ENCODE measurements at places on chromosomes 5 and 9.

DNA sequence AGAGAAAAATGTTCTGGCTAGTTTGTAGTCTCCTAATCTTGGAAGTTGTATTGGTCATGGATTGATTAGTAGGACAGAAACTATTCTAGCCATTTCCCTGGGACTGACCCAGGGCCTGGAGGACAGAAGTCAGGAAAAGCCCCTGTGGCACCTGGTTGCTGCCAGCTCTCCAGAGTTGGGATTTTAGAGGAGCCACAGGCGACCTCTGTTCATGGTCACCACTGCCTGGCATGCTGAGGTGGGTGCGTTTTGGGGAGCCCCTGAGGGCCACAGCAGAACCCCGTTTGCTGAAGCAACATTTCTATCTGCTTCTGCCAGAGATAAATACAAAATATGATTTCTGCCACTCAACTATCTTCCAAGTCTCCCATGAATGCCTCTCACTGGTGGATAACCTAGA is 7.6 kb upstream of the MAPK9 start:
- no peak for DNase-seq

DNA sequence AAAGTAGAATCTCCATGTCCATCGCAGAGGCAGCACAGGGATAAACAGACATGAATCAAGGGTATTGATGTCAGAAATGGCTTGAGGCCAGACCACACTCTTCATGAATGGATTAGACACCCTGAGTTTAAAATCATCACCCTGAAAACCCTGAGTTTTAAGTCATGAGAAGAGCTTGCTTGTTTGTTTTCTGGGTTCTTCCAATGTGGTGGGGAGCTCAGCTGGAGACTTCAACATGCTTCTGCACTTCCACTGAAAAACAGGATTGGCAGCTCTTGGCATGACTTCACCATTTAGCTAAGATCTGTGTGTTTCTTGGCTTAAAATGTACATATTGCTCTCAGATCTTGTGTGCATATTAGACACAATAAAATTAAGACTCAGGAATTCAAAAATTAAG is 9.8 kb downstream of the GCNT4 start:
- no peak for DNase-seq

DNA sequence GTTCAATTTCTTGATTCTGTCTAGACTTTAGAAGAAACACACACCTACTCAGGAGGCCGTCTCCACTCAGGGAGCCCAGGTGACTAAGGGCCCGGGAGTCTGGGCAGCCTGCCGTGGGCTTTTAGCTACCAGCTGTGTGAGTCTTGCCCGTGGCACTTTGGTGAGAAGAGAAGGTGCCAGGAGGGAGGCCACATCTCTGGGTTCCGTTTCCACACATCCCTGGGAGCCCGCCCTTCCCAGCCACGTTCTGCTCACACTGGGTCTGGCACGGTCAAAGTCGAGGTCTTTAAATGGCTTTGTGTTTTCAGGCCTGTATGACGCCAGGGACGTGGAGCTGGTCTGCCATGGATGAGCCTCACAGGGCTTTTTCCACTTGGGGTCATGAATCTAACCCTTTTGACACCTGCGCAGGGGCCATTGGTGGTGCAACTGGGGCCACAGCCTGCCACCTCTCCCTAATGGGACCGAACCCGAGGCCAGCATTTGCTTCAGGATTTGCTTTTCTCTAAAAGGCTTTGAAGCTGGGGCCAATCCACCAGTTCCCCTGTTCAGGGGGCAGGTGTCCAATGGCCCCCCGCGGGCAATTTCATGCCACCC is 17.2 kb upstream of the FCN2 start:
- no peak for DNase-seq

GRCh38 chr9:81693671-81694378 is 4.5 kb upstream of the TLE1 start:
- DNase-seq = no peak

- DNase-seq = no peak
Observed at GRCh38 chr9:14023285-14023684, 290.7 kb downstream of the NFIB start.

- DNase-seq = no peak
Observed at GRCh38 chr5:72508241-72509170, 1.3 kb upstream of the ZNF366 start.

GRCh38 chr5:132492386-132493125 is 2.0 kb upstream of the IRF1 start:
- no peak for DNase-seq

GRCh38 chr5:62340392-62340791 is 34.4 kb downstream of the KIF2A start:
- no peak for DNase-seq

DNA sequence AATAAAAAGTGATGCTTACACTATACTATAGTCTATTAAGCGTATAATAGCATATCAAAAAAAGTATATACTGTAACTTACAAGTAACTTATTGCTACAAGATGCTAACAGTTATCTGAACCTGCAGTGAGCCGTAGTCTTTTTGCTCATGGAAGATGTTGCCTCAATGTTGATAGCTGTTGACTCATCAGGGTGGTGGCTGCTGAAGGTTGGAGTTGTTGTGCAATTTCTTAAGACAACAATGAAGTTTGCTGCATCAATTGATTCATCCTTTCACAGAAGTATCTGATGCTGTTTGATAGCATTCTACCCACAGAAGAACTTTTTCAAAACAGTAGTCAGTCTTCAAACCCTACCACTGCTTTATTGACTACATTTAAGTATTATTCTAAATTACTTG is 7.8 kb upstream of the C9orf40 start:
- no peak for DNase-seq

GRCh38 chr5:112647428-112647827 is 90.3 kb upstream of the APC start:
- no peak for DNase-seq

DNA sequence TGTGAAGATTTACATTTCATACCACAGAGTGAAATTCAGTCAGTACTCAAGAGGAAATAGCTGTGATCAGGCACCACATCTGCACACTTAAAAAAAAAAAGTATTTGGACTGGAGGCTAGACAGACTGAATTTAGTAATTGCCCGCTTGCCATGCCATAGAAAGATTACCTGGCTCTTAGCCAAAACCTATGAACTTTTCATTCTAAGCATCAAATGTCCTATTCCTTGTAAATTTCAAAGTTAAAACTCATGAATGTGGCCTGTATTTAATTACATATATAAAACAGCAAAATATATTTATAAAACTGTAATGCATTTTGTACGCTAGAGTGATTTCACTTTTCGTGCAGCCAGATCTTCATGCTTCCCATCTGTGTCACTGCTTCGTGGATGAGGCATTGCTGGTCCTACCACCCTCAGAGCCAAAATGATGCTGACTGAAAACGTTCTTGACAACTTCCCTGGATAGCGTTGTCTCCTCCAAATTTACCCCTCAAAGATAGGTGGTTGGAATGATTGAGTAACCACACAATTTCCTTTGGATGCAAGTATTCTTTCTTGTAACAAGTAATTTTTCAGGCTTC is 447.9 kb upstream of the SGCD start:
- DNase-seq = no peak

DNA sequence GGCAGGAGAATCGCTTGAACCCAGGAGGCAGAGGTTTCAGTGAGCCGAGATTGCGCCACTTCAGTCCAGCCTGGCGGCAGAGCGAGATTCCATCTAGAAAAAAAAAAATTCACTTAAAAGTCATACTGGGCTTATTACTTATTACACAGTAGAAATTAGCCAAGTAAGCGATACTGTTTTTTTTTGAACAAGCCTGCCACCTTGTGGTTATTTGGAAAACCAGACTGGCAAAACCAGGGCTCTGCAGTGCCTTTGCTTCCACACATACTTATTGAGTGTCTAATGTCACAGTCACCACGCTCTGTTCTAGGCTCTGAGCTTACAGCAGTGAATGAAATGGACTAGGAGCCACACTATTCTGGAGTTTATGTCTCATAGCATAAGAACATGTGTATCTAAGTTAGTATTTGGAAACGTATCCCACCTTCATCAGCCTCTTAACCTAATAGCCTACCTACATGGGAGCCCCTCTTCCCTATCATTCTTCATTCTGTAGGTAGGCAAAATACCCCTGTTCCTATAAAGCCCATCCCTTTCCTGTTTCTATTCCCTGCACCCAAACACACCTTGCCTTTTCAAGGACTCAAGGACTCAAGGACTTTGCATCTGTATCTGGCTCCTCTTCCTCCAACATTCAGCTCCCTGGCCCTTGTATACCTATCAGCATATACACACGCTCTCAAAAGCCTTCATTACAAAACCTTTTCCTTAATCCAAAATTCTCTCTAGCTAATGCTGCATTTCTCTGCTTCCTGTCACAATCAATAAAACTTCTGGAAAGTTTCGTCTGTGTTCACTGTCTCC is 13.9 kb upstream of the BASP1 start:
- no peak for DNase-seq

GRCh38 chr9:129469988-129470316 is 150.9 kb downstream of the C9orf50 start:
- DNase-seq = no peak

DNA sequence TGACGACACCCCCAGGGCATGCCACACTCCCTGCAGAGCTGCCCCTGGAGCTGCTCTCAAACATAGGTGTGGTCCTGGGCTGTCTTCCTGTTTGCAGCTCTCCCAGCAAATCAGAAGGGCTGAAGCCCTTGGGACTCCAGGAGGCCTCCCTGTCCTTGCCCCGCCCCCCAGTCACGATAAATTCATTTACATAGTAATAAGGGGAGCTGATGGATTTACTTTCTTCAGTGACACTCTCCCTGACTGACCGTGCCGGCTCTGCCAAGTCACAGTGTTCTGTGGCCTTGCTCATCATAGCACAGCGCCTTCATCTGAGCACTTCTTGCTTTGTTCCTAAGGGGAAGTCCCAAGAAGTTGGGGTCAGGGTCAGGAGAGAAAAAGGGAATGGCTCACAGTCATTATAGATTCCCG is 121.4 kb downstream of the ENC1 start:
- DNase-seq = no peak
